GM12878 (cell line): ENCODE measurements at places on chromosomes 6 and 20.

- no peaks in the 10 kb centered on the region for H3K27me3 ChIP-seq
- DNase-seq: no peak
- no peak overlapping the region for H3K27ac ChIP-seq
- H3K4me1 ChIP-seq: peaks cover 48% of the 10 kb centered on the region
Measured at GRCh38 chr20:20492521-20493332, 124.8 kb downstream of the INSM1 start.

- H3K27ac ChIP-seq: no peak overlapping the region
- DNase-seq: no peak
- H3K4me3 ChIP-seq: no peak overlapping the region
- no peaks in the 10 kb centered on the region for H3K4me1 ChIP-seq
- no peaks in the 10 kb centered on the region for H3K36me3 ChIP-seq
Measured at GRCh38 chr20:56689318-56689717, 60.2 kb downstream of the TFAP2C start.

DNA sequence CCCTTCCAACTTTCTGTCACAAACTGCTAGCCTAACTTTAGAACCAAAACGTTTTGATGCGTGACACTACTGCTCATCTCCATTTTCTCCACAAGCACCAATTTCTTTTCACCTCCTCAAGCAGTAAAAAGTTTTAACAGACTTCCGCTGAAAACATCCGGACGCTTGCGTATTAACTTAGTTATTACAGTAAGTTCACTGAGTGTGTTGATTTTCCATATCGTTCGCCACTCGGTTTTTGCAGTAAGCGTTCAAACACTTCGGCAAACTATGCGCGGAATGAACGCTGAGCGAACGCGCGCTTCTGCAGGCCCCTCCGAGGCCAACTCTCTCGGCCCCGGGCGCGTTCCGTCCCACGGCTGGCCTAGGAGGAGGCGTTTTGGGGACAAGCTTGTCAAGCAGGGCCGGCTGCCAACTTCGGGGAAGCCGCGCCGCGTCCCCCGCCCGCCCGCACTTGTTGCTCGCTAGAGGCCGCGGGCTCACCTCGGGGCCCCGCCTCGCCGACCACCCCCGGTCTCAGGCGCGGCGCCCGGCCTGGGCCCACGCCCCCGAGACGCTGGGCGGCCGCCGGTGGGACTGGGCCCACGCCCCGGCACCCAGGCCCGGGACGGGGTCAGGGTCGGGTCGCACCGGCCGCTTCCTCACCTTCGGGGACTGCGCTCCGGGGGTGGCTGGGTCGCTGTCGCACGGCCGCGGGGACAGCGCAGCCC is 945 bp downstream of the PHF10 start:
- H3K4me3 ChIP-seq: peak overlapping the region; percentile 85
- no peaks in the 10 kb centered on the region for H3K27me3 ChIP-seq
- DNase-seq: no peak
- H3K36me3 ChIP-seq: no peaks in the 10 kb centered on the region; the same call in 1 of the 2 replicates

DNA sequence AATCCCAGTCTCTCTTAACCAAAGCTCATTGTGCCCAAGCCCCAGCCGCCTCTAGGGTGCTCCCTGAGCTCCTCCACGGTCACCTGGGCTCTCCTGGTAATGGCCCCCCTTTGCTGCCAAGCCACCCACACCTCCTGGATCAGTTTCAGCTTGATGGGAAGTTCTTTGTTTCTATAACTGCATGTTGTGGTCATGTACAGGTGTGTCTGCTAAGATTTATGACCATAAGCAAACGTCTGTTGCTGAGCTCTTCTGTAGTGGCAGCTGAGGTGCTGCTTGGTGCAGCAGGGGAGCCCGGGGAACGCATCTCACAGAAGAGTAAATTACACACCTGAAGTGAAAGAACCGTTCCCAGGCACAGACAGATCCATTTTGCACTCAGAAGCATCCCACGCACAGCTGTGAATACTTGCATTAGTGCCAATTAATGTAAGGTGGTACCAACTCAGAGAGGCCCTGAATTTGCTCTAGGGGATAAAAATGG is 194.6 kb upstream of the ARID1B start:
- H3K36me3 ChIP-seq: no peaks in the 10 kb centered on the region
- H3K27me3 ChIP-seq: no peaks in the 10 kb centered on the region
- DNase-seq: no peak
- no peak overlapping the region for H3K27ac ChIP-seq

DNA sequence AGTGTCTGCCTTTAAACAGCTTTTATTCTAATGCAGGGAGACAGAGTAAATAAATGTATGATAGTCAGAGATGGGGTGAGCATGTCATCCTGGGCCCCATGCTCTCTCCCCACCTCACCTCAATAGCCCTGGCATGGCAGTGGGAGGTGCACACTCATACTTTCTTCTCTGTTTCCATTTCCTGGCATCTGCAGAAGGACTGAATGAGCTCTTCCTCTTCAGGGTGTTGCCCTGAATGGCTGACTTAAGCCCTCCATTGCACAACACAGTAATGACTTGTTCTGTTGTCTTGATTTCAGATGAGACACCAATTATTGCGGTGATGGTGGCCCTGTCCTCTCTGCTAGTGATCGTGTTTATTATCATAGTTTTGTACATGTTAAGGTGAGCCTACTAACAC is 57.0 kb upstream of the GNRH2 start:
- no peak overlapping the region for H3K4me3 ChIP-seq
- H3K27me3 ChIP-seq: no peaks in the 10 kb centered on the region
- H3K36me3 ChIP-seq: peaks cover 29% of the 10 kb centered on the region
- no peak for DNase-seq

- no peak overlapping the region for H3K27ac ChIP-seq
- H3K4me1 ChIP-seq: peaks cover 11% of the 10 kb centered on the region
- no peaks in the 10 kb centered on the region for H3K27me3 ChIP-seq
- H3K36me3 ChIP-seq: peaks cover 2% of the 10 kb centered on the region; the same call in 1 of the 2 replicates
Measured at GRCh38 chr20:21315138-21315537, 12.0 kb downstream of the XRN2 start.

- H3K27ac ChIP-seq: no peak overlapping the region
- no peak overlapping the region for H3K4me3 ChIP-seq
- no peak for DNase-seq
- no peaks in the 10 kb centered on the region; the same call in 1 of the 2 replicates for H3K36me3 ChIP-seq
Measured at GRCh38 chr6:25512560-25512959, 139.5 kb upstream of the SCGN start.

DNA sequence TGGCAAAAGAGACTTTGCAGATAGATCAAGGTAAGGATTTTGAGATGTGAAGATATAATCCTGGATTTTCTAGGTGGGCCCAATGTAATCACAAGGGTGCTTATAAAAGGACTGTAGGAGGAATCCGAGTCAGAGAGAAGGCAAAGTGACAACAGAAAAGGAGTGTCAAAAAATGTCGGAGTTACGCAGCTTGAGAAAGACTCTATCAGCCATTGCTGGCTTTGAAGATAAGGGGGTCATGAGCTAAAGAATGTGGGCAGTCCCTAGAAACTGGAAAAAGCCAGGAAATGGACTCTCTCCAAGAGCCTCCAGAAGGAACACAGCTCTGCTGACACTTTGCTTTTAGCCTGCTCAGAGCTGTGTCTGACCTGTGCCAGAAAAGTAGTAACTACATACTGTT is 8.7 kb upstream of the RWDD1 start:
- H3K27me3 ChIP-seq: no peaks in the 10 kb centered on the region; the same call in 1 of the 2 replicates
- H3K4me1 ChIP-seq: no peaks in the 10 kb centered on the region
- DNase-seq: no peak
- H3K27ac ChIP-seq: no peak overlapping the region

- no peak overlapping the region for H3K4me3 ChIP-seq
- DNase-seq: no peak
- no peaks in the 10 kb centered on the region for H3K4me1 ChIP-seq
- no peaks in the 10 kb centered on the region; the same call in none of the 2 replicates for H3K27me3 ChIP-seq
Measured at GRCh38 chr6:14192216-14192788, 74.7 kb downstream of the CD83 start.

GRCh38 chr6:15246217-15246665 is 372 bp downstream of the JARID2 start:
- H3K4me3 ChIP-seq: peak overlapping the region; percentile 97
- no peak for DNase-seq
- no peaks in the 10 kb centered on the region for H3K36me3 ChIP-seq

GRCh38 chr6:64143101-64143500 is 507.5 kb downstream of the PHF3 start:
- H3K27me3 ChIP-seq: no peaks in the 10 kb centered on the region
- H3K4me3 ChIP-seq: no peak overlapping the region
- H3K36me3 ChIP-seq: no peaks in the 10 kb centered on the region
- no peak overlapping the region for H3K27ac ChIP-seq
- no peak for DNase-seq
- no peaks in the 10 kb centered on the region for H3K4me1 ChIP-seq

DNA sequence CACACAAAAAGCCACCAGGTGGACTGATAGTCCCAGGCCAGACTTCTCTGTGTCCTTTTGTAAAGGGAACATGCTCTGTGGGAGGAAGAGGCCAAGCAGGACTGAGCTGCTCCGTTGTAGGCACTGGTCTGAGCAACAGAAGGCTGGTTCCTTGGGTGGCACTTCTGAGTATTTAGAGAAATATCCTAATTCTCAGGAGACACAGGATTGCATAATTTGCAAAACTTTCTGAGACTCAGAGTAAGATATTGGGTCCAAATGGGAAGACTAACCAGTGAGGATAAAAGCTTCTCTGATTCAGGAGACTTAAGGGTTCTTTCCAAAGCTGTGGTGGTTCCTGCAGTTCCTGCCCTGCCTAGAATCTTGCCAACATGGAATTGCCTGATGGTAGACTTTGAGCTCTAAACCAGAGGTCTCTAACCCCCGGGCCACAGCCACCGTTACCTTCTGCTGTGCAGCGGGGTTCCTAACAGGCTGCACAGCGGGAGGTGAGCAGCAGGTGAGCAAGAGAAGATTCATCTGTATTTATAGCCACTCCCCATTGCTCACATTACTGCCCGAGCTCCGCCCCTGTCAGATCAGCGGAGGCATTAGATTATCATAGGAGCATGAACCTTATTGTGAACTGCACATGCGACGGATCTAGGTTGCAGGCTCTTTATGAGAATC is 107.0 kb downstream of the OLIG3 start:
- no peak for DNase-seq
- peaks cover 18% of the 10 kb centered on the region for H3K4me1 ChIP-seq
- no peak overlapping the region for H3K27ac ChIP-seq
- no peaks in the 10 kb centered on the region for H3K36me3 ChIP-seq
- no peaks in the 10 kb centered on the region for H3K27me3 ChIP-seq

- no peak for DNase-seq
- H3K27ac ChIP-seq: no peak overlapping the region
- no peaks in the 10 kb centered on the region for H3K36me3 ChIP-seq
- H3K4me3 ChIP-seq: no peak overlapping the region
Measured at GRCh38 chr6:73564578-73565345, 43.9 kb upstream of the EEF1A1 start.

- H3K36me3 ChIP-seq: no peaks in the 10 kb centered on the region
- no peak overlapping the region for H3K4me3 ChIP-seq
- H3K27me3 ChIP-seq: no peaks in the 10 kb centered on the region
- H3K4me1 ChIP-seq: no peaks in the 10 kb centered on the region
Measured at GRCh38 chr20:60870040-60870439, 382.0 kb upstream of the CDH4 start.

GRCh38 chr6:156622185-156622584 is 155.0 kb upstream of the ARID1B start:
- H3K4me1 ChIP-seq: no peaks in the 10 kb centered on the region
- no peaks in the 10 kb centered on the region for H3K36me3 ChIP-seq
- no peak overlapping the region for H3K4me3 ChIP-seq
- no peak for DNase-seq
